Caudate nucleus (tissue), 63 donors: ENCODE measurements at places on chromosomes 11 and 22.
A peak's percentile ranks its signal among the peaks of the same experiment; 100 is the strongest.

DNA sequence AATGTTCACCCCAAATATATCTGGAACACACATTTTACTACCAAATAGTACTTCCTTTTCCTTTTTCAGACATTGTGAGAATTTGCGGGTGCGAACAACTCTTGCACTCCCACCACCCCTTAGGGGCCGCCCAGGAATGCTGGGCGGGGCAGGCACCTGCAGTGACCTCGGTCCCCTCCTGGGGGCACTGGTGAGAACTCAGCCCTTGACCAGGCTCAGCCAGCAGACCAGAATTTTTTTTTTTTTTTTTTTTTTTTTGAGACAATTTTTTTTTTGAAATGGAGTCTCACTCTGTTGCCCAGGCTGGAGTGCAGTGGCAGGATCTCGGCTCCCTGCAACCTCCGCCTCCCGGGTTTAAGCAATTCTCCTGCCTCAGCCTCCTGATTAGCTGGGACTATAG lies 75.8 kb downstream of the ARHGAP8 start:
- DNase-seq, result no peak

GRCh38 chr11:9714272-9714940 lies 50.5 kb downstream of the SWAP70 start:
- DNase-seq, result no peak

DNA sequence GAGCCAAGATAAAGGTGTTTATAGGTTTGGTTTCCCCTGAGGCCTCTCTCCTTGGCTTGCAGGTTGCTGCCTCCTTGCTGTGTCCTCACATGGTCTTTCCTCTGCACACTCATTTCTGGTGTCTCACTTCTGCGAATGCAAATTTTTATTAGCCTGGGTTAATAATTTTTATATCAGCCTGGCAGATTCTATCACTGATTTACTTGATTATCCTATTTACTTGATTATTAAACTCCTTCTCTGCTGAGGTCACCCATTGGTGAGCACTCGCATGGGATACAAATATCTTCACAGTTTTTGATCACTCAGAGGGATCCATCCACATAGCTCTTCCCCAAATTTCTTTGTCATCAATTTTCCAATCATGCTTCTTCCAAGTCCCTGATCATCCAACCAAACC lies 90.9 kb upstream of the IGLL5 start:
- DNase-seq, result no peak

DNA sequence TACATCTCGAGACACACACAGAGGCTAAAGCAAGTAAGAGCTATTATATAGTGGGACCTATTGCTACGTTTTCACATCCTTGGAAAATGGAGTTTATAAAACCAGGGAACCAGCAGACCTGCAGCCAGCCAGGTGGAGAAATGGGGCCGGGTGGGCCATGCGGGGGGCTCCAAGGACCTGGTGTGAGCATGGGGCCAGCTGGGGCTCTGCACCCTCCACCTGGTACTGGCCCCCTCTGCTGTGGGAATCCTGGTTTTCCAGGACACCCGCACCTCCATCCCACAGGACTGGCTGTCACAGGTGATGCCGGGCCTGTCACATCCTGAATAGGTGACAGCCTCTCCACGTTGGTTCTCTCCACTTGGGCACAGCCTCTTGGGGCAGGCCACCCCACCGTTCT lies 11.3 kb downstream of the DHCR7 start:
- DNase-seq, result no peak

GRCh38 chr11:10604340-10604748 lies 35.9 kb upstream of the LYVE1 start:
- DNase-seq, result no peak

DNA sequence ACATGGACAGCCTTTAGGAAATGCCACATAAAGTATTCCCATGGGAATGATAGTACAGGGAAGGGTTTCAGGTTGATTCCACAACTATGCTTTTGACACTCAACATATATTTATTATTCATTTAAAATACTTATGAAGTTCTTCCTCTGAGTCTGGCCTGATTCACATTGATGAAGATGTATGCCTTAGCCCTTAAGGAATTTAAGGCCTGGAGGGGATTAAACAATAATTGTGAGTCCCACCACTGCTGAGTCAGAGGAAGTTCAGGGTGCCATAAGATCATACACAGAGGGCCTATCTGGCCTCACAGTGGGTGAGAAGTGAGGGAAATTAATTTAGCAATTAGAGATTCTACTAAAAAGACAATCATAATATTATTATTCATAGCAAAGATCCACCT lies 161.1 kb upstream of the SNX19 start:
- no peak for DNase-seq

DNA sequence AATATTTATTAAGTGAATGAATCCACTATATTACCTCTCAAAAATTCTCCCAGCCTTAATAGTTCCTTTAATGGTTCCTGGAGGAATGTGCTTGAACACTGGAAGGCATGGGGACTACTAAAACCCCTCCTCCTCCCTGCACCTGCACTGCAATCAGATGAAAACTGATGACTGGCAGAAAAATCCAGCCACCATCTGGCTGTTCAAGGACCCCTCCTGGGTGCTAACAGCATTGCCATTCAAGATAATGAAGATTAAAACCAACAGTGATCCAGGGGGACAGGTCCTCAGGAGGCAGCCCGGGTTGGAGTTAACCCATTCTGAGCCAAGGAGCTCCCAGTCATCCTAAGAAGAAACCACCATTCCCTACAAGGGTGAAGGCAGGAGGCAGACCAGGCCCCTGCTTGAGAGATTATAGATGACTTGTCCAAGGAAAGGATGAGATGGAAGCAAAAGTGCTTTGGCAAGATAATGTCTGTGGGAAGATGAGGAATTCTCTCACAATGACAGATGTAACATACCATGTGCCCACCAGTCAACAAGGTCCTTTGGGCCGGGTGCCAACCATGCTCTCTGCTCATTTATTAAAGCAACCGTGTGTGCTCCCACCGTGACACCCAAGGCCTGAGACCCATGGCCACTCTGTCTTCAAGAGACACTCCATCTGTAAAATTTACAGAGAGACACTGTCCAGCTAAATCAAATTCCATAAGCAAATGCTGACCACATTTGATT lies 90.6 kb downstream of the LARGE1 start:
- no peak for DNase-seq

DNA sequence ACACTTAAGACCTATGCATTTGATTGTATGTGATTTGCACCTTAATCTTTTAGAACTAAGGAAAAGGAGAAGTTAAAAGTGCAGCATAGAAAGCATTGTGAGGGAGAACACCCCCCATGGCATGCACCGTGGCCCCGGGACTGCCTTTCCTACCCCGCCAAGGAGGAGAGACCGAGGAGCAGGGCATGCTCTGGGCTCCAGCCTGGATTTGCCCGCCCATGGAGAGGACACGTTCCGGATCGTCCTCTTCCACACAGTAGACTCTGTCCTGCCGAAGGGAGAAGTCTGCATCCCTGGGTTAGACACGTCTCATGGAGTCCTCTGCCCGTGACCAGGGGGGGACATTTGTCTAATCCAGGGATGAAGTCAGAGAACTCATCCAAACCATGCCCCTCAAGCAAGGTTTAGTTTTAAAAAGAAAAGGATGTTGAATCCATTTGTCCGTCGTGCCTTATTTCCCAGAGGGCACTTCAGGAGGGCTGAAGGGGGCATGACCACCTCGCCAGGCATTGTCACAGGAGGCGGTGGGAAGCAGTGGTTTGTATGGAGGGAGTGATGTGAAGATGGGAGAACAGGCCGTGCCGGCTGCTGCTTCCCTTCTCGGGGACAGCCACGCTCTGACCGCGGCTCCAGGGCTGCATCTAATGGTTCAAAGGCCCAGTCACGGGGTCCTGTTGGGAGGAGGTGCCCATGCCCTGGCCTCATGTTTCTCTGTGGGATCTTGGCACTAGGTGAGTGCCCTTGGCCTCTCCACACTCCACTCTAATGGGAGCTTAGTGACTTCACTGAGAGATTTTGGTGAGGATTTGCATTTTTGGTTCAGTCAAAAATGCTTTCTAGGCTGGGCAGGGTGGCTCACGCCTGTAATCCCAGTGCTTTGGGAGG lies 66.2 kb upstream of the GAL start:
- DNase-seq, result no peak

DNA sequence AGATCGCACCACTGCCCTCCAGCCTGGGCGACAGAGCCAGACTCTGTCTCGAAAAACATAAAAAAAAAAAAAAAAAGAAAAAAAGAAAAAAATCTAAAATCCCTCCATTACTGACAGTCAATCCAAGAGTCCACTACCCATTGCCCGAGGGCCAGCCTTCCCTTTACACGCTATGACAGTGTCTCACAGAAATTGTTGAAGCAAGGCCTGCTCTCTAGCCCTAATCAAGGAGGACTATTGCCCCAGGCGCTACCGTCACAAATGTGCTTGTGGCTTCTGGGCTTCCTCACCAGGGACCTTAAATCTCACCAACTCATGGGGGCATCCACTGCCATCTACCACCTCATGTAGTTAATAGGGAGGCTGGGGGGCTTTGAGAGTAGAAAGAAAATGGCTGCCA lies 49.9 kb downstream of the UBASH3B start:
- DNase-seq, result no peak

DNA sequence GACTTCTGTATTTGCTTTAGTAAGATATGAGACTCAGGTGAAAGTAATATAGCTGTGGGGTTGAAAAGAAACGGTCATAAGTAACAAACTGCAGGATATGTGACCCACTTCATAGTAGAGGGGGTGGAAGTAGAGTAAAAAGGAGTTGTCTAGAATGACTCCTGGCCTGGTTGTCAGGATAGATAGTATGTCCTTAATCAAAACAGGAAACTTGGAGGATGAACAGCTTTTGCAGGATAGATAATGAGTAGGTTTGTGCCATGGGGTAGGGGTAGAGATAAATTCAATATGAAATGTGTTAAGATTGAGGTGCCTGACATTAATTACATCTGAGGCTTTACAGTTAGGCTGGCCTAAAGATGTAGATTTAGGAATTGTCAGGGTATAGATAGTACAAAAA lies 47.0 kb upstream of the B3GNT6 start:
- no peak for DNase-seq

DNA sequence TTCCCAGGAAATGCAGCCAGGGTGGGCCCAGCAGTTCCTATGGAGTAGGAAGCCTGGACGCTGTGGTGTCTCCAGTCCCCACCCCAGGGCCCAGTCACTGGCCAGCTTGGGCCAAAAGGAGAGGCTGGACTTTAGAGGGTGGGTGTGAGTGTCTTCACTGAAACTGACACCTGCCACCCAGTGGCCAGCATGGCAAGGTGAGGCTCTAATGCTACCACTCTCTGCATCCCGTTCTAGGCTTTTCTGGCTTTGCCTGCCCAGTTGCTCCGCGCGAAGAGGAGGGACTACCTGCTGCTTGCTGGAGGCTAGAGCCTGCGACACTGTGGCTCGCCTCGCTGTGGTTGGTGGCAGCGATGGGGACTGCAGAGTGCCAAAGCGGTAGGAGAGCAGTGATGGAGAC lies 35.4 kb downstream of the C22orf42 start:
- no peak for DNase-seq

DNA sequence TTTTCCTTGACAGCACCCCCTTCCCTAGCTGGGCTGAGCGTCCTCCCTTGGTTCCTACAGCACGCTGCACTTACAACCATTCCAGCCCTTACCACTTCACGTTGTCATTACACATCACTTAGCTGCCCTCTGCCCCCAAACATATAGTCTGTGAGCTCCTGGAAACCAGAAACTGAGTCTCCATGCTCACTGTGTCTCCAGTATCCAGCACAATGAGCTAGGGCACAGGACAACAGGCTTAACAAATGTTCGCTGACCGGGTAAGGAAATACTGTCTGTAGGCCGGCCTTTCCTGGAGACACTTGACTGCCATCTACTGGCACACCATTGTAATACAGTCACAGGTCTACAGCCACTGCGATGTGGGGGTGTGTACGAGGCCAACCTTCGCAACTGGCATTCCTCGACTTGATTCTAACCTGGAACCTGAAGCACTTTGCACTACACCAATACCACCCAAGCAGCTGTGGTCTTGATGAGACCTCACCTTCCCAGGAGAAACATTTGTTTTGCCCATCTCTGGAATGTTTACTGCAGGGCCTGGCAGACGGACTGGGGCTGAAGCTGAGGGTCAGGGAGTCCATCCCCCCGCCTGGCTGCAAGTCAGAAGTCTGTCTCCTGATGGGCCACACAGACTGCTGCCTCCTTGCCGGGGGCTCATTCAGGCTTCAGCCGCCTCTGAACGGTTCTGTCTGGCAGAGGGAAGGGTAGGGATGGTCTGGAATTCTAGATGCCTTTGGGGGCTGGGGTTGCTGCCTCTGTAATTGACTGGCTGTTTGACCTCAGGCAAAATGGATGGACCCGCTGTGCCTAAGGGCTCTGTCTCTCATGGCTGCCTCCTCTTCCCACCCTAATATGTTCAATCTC lies 72.0 kb downstream of the SYN3 start:
- peak; percentile 50 for DNase-seq

- no peak for DNase-seq
These were observed 333.9 kb downstream of the METTL15 start for GRCh38 chr11:28442131-28442530.

GRCh38 chr11:70057080-70057479 lies 21.0 kb upstream of the ANO1 start:
- DNase-seq, result no peak

GRCh38 chr11:8282631-8283030 lies 19.0 kb upstream of the LMO1 start:
- no peak for DNase-seq

GRCh38 chr11:96259134-96259830 lies 83.7 kb downstream of the MAML2 start:
- DNase-seq, result no peak

DNA sequence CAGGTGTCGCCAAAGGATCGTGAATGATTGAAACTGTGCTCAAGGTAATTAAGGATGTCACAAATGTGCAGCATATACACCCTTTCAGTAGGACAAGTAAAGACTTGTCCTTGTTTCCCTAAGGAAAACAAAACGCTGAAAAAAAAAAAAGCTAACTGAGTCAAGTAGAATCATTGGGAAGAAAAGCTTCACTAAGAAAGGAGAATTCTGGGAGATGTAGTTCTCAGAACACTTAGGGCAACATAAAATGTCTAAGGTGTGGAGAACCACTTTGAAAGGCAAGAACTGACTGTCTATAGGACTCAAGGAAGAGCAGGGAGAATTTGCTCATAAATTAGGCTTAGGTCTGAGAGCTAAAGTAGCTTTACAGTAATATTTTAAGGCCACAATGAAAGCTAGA lies 2.9 kb upstream of the OR5T1 start:
- no peak for DNase-seq

- DNase-seq, result no peak
These were observed 2.9 kb downstream of the TCIRG1 start for GRCh38 chr11:68041617-68042218.

DNA sequence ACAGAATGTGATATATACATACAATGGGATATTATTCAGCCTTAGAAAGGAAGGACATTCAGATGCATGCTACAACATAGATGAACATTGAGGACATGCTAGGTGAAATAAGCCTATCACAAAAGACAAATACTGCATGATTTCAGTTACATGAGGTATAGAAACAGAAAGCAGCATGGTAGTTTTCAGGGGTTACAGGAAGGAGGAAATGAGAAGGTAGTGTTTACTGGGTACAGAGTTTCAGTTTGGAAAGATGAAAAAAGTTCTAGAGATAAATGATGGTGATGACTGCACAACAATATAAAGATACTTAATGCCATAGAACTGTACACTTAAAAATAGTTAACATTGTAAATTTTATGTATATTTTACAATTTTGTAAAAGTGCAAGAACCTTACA lies 266.7 kb upstream of the C11orf87 start:
- no peak for DNase-seq
